ENCODE measurements at places on chromosomes 5 and 9. TPM values are rescaled to one million over a fixed set of nuclear protein-coding genes. Genes with fewer than 3 reads are reported as not detected.

Gene RANBP17
- total RNA-seq: not detected

Gene BASP1
- total RNA-seq: 0.22 TPM

Gene SNCAIP
- total RNA-seq: not detected

Gene CCDC183
- total RNA-seq: 0.76 TPM

Gene ADAMTS2
- not detected for total RNA-seq

Gene C5orf58
- total RNA-seq: not detected

Gene CTNNAL1
- 13.5 TPM for total RNA-seq

Gene PCDHB16
- not detected for total RNA-seq

All from activated naive CD4-positive, alpha-beta T cell treated with anti-CD3 and anti-CD28 coated beads, Interleukin-2, amount 10 ng/mL, durations not matched to agents 5 hours and 36 hours (primary cell).